ENCODE measurements at places on chromosomes 1 and 21.
A peak's percentile ranks its signal among the peaks of the same experiment; 100 is the strongest.

DNA sequence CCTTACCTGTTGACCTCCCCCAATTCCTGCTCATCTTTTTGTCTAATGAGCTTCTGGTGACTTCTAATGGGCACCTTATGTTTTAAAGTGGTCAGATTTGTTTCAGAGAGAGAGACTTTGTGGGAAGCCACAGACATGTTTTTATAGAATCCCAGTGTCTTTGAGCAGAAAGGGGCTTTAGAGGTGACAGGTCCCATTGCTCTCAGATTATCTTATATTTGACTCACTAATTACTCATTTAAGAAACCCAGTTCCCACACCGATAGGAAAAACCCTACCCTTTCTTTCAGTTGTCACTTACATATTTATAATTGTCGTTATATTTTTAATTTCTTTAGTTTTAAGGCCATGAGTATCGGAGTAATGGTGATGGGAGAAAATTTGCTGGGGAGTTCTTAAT lies 215.5 kb downstream of the CAMTA1 start:
- DNase-seq = no peak

- DNase-seq = no peak
Observed at GRCh38 chr1:5563861-5564577, 428.2 kb downstream of the NPHP4 start.

GRCh38 chr1:168136709-168137514 lies at the start of gene GPR161:
Gene GPR161, minus strand, starts transcription at chr1:168136930. Its CDS starts 32,080 bp downstream, at chr1:168104850.
- DNase-seq = peak; percentile 42

GRCh38 chr21:16072737-16073136 lies 343.0 kb downstream of the USP25 start:
- DNase-seq = no peak

DNA sequence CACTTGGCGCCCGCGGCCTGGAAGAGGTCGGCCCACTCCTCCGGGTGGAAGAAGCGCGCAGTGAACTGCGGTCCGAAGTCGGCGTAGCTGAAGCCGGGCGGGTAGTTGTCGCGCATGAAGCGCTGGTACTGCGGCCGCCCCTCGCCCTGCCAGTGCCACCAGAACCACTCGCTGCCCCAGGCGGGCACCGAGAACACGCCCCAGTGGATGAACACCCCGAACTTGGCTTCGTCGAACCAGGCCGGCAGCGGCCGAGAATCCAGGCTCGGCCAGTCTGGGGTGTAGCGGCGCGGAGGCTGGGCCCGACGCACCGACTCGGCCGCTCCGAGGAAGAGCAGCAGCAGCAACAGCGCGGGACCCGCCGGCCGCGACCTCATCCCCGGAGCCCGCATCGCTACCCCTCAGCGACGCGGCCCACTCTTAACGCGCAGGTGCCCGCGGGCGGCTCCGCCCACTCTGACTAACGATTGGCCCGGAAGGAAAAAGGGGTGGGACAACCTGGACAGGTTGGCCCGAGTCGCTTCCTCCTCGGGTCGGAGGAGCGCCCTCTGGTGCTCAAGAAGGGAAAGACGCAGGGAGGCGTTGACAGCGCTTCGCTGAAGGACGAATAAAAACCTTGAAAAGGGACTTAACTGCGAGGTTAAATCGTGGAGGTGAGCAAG lies at the start of gene FUCA1:
FUCA1 (minus strand) TSS at position 396 of the 662 bp plus-strand sequence; CDS start at position 392, 4 bp downstream.
- peak; percentile 94 for DNase-seq

GRCh38 chr1:98405581-98406074 lies 255.9 kb upstream of the SNX7 start:
- DNase-seq = no peak

DNA sequence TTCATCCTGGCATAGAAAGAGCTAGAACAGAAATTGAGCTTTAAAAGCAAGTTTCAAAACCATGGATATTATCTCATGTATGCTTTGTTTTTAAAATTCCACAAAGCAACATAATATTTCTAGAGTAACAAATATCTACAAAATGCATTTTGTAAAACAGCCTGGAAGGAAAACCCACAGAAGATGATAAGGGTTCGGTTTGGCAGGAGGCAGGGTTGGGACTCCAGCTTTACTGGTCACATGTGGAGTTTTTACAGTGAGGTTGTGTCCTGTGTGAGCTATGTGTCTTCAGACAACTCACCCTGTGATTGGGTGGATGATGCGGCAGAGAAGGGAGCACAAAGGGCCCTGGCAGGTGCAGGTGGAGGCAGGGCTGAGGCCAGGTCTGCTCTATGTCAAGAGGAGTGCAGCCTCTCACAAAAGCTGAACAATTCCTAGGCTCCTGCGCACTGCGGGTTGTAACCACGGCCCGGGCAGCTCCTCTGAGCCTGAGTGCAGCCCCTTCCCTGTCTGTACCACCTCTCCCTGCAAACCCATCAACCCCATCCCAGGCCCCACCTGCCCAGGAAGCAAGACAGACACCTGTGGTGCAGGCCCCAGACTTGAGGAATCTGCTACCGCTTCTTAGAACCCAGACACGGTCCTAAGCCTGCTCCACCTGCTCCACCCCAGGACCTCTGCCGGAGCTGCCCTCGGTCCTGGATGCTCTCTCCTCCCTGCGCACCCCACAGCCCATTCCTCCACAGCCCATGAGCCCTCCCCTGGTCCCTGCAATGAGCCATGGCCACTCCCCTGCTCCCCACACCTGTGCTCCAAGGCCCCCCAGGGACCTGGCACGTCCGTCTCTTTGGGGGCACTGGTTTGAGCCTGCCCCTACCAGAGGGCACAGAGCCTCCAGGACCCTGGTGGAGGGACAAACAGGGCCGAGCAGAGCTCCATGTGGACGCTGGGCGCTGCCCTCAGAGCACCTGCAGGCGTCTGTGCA lies 2.8 kb upstream of the COL18A1 start:
- no peak for DNase-seq

- no peak for DNase-seq
Observed at GRCh38 chr1:101797722-101798121, 199.0 kb downstream of the OLFM3 start.

DNA sequence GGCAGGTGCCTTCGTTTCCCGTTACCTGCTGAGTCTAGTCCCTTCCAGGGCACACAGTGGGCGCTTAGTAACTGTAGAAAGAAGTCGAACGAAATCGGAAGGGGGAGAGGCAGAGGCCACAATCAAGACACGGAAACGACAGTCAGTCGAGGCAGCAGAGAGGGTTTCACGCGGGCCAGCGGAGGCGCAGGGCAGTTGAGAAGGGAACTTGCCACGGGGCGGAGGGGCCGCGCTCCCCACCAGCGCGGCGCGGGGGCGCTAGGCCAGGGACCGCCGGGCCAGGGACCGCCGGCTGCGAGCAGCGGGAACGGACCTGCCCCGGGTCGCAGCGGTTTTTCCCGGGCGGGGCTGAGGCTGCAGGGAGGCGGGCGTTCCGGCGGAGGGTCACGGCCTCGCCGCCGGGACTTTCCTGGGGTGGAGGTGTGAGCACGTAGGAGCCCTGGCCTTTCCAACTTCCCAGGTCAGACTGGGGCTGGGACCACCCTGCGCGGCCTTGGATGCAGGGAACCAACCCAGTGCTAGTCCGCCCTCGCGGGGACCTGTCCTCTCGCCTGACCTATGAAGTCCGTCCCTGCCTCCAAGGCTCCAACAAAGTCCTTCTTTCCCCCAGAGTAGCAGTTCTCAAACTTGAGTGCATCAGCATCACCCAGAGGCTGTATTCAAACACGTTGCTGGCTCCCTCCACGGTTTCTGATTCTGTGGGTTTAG lies 150.1 kb upstream of the FGGY start:
- DNase-seq = peak; percentile 64

- DNase-seq = no peak
Observed at GRCh38 chr1:16349847-16350406, 2.4 kb downstream of the FBXO42 start.

- no peak for DNase-seq
Observed at GRCh38 chr1:32869923-32870614, 643 bp downstream of the FNDC5 start.

DNA sequence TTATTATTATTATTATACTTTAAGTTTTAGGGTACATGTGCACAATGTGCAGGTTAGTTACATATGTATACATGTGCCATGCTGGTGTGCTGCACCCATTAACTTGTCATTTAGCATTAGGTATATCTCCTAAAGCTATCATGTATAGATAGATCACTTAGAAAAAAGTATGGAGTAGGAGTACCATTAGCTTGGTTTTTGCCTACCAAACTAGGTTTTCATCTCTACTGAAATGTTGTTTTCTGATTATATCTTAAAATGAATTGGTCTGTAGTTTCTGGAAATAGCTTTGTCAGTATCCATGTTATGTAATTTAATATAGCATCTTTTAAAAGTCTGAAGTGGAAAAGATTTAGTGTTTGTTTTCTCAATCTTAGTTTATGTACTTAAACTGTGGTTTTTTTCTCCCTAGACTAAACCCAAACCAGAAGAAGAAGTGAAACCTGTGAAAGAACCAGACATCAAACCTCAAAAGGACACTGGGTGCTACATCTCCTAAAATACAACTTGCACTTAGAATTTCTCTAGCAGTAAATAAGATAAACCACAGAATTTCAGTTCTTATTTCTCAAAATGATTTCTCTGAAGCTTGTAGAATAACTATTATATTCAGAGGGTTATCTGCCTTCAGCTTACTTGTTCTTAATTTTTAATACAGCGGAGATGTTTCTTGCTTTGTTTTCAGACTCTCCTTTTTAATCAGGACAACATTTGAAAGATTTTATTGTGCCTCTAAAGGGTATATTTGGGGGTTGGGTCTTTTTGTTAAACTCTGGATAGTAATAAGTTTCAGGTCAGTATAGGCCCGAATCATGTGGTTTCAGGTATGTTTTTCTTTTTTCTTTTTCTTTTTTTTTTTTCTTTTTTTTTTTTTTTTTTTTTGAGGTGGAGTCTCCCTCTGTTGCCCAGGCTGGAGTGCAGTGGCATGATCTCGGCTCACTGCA lies 4.5 kb upstream of the FAM177B start:
- no peak for DNase-seq

DNA sequence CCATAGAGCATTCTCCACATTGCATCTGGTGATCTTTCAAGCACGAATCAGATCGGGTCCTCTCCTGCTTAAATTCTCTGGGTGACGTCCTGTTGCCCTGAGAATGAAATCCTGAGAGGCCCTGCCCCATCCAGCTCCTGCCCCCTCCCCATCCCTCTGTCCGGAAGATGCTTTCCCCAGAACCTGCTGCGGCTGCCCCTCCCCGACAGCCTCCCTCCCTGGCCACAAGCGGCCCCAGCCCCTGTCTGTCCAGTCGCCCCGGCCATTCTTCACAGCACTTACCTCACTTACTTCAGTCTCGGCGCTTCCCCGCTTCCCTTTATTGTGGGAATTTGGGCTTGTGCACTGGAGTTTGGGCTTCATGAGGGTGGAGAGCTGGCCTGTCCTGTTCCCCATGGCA lies 40.3 kb downstream of the TAS1R2 start:
- DNase-seq = no peak

GRCh38 chr1:182556279-182556678 lies 32.8 kb downstream of the RNASEL start:
- DNase-seq = no peak

GRCh38 chr1:92536980-92537884 lies 50.5 kb upstream of the GFI1 start:
- DNase-seq = no peak

- DNase-seq = no peak
Observed at GRCh38 chr1:64472805-64473204, 2.9 kb downstream of the CACHD1 start.

GRCh38 chr1:208098773-208099172 lies 145.4 kb downstream of the PLXNA2 start:
- no peak for DNase-seq

GRCh38 chr1:39671793-39672550 lies at the start of gene NT5C1A:
Gene NT5C1A, minus strand, starts transcription at chr1:39672107. Its CDS starts 69 bp downstream, at chr1:39672038.
- peak; percentile 36 for DNase-seq

GRCh38 chr1:185813401-185813979 lies 79.3 kb downstream of the HMCN1 start:
- DNase-seq = no peak

DNA sequence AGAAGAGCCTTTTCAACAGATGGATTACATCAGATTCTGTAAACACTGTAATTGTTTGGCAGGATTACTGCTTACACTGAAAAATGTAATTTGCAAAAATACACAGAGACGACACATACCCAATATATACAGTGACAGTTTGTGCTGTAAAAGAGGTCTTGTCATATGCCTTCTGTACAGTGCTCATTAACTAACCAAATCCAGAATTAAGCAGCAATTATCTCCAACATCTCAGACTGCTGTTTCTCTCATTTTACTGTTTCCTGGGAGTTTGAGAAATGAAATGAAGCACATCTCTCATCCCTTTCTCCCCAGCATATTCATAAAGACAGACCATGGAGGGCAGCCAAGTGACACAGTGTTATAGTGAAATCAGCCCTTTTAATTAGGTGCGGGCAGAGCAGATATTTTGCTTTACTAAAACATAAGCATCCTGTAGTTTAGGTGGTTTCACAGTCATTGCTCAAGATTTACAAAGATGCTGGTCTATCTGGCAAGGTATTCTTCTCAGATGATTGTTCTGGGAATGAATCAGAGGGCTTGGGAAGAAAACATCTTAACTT lies 618.4 kb upstream of the USP24 start:
- no peak for DNase-seq

- no peak for DNase-seq
Observed at GRCh38 chr21:33041981-33042380, 16.2 kb downstream of the OLIG2 start.

DNA sequence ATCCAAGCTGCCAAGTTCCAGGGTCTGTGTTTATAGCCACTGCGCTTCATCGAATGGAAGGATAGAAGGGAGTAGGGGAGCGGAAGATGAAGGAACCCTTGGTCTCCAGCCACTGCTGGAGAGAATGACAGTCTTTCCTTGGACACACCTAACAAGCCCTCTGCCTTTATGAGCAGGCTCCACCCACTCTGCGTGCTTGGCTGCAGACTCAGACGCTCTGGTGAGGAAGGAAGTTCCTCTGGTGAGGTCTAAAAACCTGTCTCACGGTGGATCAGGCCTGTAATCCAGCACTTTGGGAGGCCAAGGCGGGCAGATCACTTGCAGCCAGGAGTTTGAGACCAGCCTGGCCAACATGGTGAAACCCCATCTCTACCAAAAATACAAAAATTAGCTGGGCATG lies 55.4 kb downstream of the MATN1 start:
- no peak for DNase-seq

DNA sequence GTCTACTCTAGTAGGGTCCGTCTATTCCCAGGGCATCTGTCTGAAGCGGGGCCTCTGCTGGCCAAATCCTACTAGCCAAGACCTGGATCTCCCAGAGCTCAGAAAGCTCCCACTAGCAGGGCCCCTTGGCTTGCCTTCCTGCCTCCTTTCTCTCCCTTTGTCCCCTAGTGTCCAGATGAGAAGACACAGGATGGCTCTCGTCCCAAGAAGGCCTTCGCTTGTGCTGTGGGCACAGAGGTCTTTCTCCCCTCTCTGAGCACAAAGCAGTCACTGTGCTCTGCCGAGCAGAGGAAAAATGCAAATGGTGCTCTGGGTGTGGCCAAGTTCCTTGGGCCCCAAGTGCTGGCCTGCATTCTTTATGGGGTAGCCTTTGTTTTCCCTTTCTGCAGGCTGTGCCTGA lies 13.0 kb upstream of the GPR137B start:
- DNase-seq = no peak

- no peak for DNase-seq
Observed at GRCh38 chr1:47776667-47777131, 220.5 kb downstream of the TRABD2B start.

DNA sequence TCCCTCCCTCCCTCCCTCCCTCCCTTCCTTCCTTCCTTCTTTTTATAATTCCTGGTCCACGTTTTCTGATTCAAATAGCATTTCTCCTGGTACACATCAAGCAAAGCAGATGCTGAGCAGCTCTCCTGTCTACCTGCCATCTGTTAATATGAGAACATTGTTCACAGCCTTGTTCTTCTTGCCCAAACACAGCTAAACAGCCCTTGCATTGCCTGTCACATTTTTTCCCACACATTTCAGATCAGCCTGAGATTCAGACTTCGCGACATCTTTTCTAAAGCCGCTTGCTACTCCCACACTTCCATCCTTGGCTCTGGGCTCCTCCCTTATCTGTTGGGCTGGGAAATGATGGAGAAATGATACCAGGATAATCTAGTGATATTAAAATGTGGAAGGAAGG lies 200.5 kb downstream of the PCP4 start:
- DNase-seq = no peak

Measured in stimulated activated CD8-positive, alpha-beta memory T cell treated with anti-CD3 and anti-CD28 coated beads, Interleukin-4, amount 100 ng/mL, for 48 hours (primary cell).